Stimulated activated CD8-positive, alpha-beta memory T cell treated with anti-CD3 and anti-CD28 coated beads, Interleukin-12 subunit alpha, Interleukin-12 subunit beta, amount 100 ng/mL, for 4 hours (primary cell): ENCODE measurements at places on chromosomes 3 and 15.

- DNase-seq = no peak
Measured at GRCh38 chr15:25469377-25469776, 30.6 kb upstream of the UBE3A start.

- no peak for DNase-seq
Measured at GRCh38 chr3:10366651-10367101, 45.8 kb upstream of the SEC13 start.

- DNase-seq = no peak
Measured at GRCh38 chr15:76393614-76394013, 57.0 kb downstream of the ISL2 start.

DNA sequence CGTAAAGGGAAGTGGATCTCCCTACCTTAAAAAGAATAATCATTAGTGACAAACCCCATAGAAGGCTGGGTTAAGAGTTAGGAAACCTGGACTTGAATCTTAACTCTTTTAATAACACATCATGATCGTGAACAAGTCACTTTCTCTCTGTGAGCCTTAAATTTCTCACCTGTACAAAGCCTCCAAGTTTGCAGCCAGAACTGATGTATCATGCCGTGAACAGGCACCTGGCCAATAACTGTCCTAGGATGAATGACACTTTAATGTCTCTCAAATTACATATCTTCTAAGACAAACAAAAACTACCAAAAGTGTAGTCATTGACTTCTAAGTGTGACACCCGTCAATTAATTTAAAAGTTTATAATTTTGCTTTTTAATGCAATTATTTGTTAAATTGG, 3.9 kb downstream of the UPK1B start:
- no peak for DNase-seq

GRCh38 chr3:41164777-41165176, 34.5 kb upstream of the CTNNB1 start:
- no peak for DNase-seq

DNA sequence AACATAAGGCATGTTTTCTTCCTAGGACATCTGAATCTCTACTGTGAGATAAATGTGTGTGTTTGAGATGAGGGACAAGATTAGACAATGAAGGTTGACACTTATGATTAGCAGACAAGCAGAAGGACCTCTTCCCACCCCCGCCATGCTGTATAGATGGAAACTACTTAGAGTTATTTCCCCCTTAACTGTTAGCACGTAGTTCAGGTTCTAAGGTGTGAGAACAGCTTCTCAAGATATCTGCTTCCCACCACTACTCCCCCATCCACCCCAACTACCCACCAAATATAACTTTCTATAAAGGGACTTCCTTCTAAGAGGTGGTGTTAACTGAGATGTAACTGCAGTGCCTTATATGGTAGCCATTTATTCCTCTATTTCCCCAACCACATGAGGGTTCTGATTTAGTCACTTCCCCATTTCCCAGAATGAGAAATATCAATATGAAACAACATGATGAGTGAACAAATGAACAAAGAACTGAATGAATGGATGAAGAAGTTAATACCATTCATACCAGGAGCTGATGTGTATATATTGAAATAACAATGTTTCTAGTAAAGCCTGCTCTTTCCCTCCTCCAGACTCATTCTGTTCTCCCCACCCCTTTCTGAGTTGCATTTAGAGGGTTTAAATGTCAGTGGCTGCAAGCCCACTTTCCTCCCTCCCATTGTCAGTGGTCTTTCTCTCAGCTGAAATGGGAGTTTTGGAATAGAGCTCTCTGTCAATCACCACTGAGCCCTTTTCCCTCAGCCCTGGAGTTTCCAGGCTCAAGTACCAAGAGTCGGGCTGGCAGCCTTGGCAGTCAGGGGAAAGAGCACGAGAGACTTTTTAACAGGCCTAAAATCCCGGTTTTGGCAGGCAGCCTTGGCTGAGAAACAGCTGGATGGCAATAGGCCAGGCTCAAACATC, 7.7 kb upstream of the RFTN1 start:
- DNase-seq = no peak

GRCh38 chr15:40456738-40457137, 14.0 kb upstream of the CHST14 start:
- DNase-seq = no peak

DNA sequence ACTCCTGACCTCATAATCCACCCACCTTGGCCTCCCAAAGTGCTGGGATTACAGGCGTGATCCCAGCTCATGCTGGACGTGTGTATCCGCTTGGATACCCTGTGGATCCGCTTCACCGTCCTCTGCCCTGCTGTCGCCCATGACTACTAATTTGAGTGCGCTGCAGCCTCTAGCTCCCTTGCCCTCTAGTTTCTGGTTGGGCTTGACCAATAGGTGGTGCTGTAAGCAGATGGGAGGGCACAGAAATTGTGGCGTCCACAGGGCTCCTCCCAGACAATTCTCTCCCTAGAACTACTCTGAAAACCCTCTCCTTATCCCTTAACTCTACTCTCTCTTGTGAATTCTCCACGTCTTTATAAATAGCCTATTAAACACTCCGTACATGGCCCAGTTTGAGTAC, 36.2 kb downstream of the ZPLD1 start:
- no peak for DNase-seq

GRCh38 chr3:127165694-127166485, 27.0 kb upstream of the PRR23E start:
- no peak for DNase-seq

GRCh38 chr15:60804551-60804950, 325.6 kb upstream of the ICE2 start:
- no peak for DNase-seq

DNA sequence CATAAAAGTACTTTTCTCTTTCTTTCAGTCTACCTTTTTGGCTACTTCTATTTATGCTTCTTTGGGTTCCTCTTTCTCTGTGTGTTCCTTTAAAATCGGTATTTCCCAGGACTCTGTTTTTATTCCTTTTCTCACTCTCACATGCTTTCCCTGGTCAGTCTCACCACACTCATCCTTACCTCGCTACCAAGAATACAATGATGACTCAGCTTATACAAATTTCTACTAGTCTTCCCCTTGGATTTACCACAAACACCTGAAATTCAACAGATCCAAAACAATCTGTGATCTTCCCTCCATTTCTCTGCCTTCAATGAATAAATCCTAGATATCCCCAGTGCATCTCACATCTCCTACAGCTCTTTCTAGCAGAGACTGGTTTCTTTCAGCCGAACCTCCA, 52.9 kb downstream of the TUBGCP4 start:
- DNase-seq = no peak

GRCh38 chr15:58430224-58430787, 1.5 kb upstream of the LIPC start:
- DNase-seq = no peak

DNA sequence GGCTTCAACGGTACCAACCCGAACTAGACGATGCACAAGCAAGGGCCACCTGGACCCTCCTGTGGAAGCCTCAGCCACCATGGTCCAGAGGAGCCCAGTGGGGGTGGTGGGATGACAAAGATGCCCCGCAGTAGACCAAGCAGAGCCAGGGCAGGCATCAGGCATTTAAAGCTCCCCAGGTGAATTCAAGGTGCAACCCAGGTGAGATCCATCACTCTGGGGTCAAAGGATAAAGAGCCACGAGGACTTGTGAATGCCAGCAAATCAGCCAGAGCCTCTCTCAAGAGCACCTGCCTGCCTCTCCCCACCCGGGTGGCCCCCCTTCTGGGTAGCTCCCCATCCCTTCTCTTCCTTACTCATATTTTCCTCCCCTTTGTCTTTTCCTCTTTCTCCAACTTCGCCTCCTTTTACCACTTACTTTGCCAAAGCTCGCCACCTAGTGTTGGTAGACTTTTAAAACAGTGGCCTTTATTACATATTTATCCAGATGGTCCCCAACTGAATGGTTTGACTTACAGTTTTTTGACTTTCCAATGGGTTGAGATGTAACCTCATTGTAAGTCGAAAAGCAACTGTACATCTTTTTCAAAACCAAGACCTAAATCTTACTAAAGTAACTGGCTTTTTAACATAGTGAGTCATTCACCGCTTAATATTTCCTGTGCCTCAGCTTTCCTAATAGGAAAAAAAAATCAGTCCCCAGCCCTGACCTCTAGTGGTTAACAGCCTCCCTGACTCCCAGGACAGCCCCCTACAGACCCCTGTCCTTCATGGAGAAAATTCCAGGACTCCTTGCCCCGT, 18.8 kb downstream of the PLA2G4F start:
- DNase-seq = no peak

DNA sequence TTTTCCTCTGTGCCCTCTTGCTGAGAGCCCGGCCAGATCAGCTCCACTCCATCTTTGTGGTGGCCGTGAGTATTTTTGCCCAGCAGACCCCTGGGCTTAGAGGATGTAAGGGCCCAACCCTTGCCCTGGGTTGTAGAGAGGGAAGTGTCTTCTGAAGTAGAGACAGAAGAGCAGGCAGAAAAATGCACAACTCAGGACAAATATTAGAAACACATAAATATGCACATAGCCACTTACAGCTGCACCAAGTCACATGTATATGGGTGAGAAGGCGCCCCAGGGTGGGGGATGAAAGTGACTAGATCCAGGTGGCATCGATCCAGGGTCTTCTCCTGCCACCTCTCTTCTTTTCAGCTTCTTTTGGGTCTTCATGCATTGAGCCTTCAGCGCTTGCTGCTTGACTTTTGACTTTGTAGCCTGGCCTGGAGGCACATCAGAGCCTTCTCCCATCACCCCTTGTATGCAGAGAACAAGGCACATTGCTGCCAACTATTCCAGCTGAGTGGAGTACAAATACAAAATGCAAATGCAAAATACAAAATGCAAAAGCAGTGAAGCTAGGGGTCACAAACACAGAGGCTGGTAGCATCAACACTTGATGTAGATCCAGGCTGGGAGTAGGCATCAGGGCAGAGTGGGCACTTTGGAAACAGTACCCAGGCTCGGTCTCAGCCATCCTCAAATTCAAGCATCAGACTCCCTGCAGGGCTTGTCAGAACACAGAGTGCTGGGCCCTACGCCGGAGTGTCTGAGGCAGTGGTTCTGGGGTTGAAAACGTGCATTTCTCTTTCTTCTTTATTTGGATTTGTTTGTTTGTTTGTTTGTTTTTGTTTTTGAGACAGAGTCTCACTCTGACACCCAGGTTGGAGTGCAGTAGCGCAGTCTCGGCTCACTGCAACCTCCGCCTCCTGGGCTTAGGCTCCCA, 133.0 kb downstream of the ASB7 start:
- no peak for DNase-seq

DNA sequence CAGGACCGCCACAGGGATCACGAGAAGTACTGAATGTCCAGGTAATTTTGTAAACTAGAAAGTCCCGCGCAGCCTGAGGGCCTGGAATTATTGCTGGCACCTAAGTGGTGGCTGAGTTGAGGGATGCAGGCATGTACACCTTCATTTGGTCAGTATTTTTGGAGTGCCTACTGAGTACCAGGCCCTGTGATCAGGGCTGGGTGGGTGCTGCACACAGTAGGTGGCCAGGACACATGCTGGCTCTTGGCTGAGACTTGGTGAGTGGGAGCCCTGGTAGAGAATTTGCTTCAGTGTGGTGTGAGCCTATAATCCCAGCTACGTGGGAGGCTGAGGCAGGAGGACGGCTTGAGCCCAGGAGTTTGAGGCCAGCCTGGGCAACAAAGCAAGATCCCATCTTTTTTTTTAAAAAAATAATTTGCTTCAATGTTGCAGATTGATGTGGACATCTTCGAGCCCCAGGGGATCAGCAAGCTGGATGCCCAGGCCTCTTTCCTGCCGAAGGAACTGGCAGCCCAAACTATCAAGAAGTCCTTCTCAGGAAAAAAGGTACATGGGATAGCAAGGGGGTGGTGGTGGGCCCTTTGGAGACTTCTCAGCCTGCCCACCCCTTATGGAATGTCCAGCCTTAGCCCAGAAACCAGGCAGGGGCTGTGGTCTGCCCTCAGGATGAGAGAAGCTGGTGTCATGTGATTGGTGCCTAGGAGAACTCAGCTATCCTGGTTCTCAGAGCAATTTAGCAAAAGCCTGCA, 2.6 kb downstream of the ITIH1 start:
- no peak for DNase-seq

DNA sequence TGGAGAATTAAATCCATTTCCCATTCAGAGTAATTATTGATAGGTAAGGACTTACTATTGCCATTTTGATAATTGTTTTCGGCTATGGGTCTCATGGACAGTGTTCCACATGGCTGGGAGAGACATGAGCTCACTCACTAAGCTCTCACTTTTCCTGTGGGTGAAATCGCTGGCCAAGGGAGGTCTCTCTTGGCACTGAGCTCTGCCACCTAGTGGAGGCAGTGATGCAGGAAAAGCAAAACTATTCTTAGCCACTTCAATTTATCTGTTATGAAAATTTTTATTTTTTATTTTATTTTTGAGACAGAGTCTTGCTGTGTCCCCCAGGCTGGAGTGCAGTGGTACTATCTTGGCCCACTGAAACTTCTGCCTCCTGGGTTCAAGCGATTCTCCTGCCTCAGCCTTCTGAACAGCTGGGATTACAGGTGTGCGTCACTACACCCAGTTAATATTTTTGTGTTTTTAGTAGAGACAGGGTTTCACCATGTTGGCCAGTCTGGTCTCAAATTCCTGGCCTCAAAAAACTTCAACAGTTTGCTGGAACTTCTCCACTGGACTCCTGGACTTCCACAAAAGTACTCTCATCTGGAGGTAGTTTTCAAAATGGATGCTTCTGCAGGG, 4.7 kb upstream of the RNF13 start:
- DNase-seq = peak; percentile 13

GRCh38 chr3:56885879-56886278, 84.1 kb upstream of the ARHGEF3 start:
- DNase-seq = no peak

DNA sequence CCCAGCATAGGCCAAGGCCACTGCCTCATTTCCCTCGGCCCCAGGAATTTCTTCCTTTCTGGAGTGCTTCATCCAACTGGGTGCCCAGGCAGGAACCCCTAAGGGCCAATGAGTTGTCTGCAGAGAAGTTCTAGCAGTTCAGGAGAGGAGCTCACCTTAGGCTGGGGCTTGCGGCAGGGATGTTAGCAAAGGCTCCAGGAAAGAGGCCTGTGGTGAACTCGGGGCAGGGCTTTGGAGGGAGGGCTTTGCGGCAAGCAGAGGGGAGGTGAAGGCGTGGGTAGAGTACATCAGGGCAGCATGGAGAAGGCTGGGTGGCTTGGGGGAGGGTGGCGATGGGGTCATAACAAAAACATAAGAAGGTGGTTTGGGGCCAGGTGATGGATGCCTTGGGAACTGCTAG, 1.1 kb downstream of the GHRL start:
- no peak for DNase-seq

- peak; percentile 32 for DNase-seq
Measured at GRCh38 chr3:51681453-51681852, 10.4 kb downstream of the TEX264 start.

DNA sequence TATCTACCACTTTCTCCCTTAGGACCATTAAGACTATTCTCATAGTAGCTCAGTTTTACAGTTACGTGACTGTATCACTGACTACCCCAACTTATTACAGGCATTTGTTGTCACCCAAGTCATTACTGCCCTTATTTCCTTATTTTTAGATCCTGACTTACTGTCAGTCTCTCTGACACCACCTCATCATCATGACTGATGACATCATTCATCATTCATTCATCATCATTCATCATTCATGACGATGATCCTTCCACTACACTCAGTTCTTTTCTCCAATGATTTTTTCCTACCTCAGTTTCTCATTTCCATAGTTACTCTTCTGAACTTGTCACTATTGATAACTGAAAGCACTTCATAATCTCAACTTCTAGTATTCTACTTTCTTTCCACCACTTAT, 83.8 kb downstream of the ADAM10 start:
- no peak for DNase-seq
